ENCODE measurements at places on chromosomes 2 and 18.

DNA sequence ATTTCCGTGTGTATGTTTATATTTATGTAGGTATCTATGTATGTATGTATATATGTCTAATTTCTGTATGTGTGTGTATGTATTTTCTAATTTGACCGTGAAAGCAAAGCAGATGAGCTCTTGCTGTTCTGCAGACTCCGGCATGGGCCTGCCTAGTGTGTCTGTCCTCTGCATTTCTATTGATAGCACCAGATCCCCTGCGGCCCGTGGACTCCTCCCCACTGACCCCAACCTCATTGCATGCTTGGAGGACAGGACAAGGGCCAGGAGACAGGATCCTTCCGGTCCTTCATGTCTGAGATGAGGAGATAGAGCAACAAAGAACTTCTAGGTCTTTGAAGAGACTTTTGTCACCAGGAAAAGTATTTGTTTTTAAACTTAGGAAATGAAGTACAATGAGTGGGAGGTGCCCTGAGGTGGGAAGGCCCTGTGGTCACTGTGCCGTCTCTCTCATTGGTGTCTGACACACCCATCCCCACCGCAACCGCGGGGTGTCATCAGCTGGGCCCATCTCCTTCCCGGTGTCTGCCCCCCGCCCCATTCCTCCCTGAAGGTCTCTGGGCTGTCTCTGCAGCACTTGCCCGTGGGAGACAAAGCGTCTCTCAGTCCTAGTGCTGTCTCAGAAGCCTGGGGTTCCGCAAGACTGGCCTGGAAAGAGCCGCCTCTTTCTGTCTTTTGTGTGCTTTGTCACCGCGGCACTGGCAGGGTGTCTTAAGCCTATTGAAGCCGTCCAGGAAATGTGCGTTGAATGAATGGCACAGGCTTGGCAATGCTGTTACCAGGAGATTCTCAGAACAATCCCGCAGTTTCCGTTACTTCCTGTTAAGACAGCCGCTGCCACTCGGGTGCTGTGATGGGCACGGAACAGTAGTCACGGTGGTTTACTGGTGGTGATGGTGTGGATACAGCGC is 216.4 kb downstream of the AGAP1 start:
- no peak for DNase-seq

DNA sequence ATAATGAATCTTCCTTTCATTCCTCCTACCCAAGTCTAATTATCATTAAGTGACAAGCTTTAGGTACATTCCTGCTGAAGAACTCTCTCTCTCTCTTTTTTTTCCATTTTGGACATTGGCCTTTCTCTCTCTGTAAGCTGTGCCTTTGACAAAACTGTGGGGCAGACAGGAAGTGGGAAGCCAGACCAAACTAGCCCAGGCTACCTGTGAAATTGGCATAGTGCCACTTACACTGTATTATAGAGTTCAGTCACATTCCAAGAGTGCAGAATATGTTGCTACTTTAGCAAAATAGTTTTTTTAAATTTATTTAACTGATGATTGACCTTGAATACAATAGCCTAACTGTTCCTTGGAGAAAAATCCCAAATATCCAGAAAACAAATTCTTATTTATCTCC is 381.5 kb upstream of the ETAA1 start:
- DNase-seq: no peak

GRCh38 chr18:76889091-76889699 is 66.8 kb downstream of the ZNF236 start:
- no peak for DNase-seq

DNA sequence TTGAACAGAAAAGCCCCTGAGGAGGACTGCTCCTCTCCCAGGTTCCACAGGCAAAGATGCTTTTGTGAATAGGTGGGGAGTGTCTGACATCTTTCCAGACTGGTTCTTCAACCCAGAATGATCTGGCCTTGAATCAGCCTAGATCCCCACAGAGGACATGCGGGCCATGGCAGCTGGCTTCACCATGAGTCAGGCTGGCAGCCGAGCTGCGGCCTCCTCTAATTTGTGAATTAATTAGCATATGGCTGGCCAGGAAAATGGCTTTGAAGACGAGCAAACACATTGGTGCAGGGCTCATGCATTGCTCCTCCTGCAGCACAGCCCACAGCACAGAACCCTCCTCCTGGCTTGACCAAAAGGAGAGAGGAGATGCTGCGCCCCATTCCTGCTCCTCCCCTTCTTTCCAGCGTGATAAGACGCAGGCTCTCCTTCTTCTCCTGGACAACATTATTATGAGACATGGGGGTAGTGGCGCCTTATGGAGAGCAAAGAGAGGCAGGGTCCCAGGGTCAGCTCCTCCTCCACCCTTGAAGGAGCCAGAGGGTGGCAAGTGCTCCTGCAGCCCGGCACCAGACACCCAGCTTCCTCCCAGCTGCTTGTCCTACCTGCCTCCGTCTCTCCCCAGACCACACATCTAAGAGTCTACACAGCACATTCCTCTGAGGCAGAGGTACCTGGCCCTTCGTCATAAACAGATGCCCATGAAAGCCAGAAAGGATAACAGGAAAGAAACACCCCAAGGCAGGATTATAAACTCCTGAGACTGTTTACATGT is 66.7 kb downstream of the EDAR start:
- DNase-seq: no peak

DNA sequence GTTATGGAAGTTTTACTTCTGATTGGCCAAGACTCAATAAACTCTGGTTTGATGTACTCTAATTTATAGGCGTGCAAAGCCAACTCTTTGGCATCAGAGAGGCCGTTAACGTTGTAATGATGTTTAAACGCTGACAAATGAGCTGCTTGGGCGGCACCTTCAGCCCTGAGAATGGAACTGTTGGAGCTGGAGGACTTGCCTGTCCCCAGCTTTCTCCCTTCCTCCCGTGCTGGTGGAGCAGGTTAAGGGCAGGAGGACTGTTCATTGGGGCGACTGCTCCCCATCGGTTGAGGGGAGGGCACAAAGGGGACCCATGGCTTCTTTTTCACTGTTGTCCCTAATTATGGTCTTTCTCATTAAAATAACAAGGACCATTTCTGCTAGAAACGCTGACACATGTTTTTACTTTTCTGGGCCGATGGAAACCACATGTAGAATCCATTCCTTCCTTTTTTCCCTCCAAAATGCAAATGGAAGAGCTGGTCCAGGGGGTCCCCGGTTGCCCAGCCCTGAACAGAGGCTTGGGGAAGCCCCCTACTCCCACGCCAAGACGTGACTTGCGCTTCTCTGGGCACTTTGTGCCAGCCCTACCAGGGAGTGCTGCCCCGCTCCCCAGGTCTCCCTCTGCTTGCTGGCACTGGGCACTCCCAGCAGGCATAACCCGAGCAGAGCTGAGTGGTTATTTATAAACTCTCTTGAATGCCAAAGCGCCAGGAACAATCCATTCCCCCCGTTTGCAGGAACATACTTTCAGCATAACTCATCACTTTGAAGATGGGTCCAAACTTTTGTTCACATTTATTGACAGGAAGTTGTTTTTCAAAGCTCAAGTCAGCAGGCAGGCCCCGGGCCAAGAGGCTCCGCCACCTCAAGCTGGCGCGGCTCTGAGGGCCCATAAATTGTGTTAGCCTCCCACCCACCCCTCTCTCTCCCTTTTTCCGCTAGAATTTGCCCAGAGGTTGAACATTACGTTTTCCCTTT is 170.1 kb downstream of the ASB1 start:
- no peak for DNase-seq

DNA sequence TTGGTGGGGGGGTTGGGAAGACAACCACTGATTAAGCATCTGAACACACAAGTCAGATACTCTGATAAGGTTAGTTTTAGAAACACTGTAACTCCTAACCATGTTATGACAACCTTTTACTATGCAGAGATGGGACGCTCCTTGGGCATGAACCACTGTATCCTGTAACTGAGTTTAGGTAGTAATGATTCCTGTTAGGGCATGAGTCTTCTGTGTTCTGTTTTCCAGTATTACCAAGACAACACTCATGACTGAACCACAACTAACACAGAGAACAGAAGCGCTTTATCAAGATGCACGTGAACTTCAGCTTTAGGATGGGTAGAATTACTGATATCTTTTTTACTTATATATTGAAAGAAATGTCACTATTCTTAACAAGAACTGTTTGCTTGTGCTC is 14.1 kb upstream of the CREB1 start:
- DNase-seq: no peak

DNA sequence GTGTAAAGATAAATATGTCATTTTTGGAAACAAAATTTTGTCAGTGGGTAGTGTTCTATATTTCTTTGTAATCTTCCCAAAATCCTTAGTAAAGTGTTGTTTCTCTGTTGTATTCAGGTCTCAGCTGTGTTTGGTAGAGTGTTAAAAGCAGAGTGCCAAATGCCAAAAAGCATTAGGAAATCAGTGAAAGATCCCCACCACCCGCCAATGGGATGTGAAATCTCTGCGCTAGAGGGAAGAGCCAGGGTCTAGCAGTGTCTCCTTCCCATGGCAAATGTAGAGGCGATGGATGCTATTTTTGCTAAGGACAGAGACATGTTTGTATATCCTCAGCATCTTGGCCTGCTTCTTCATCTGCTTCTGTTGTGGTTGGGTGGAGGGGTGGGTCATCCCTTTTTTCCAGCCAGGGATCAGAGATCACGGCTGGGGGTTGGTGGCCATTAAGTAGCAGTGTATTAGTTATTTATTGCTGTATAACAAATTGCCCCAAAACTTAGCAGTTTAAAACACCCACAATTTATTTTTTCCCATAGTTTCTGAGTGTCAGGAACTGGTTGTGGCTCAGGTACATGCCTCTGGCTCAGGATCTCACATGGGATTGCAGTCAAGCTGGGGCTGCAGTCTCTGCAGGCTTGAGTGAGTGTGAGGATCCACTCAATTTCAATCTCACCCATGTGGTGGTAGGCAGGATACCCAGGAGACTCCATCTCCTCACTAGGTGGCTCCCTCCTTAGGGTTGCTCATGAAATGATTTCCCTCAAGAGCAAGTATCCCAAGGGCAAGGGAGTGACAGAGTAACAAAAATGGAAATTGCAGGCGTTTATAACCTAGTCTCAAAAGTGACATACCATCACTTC is 211.9 kb downstream of the MYCN start:
- no peak for DNase-seq
